ENCODE measurements at places on chromosomes 2 and 18. TPM values are rescaled to one million over a fixed set of nuclear protein-coding genes. Genes with fewer than 3 reads are reported as not detected.

The ZSCAN30 gene
- 46.7 TPM for total RNA-seq

The NR4A2 gene
- total RNA-seq: 25.3 TPM

GRCh38 chr18:21980744-21981143, 188.6 kb upstream of the GATA6 start:
- DNase-seq: no peak
- H3K4me3 ChIP-seq: no peak overlapping the region
- H3K36me3 ChIP-seq: no peaks in the 10 kb centered on the region
- no peaks in the 10 kb centered on the region for H3K4me1 ChIP-seq
- no peaks in the 10 kb centered on the region for H3K27me3 ChIP-seq

- H3K4me1 ChIP-seq: no peaks in the 10 kb centered on the region
- DNase-seq: no peak
- H3K36me3 ChIP-seq: no peaks in the 10 kb centered on the region
- H3K4me3 ChIP-seq: no peak overlapping the region
- no peaks in the 10 kb centered on the region for H3K27me3 ChIP-seq
Observed at GRCh38 chr2:6368281-6368680, 497.4 kb downstream of the CMPK2 start.

DNA sequence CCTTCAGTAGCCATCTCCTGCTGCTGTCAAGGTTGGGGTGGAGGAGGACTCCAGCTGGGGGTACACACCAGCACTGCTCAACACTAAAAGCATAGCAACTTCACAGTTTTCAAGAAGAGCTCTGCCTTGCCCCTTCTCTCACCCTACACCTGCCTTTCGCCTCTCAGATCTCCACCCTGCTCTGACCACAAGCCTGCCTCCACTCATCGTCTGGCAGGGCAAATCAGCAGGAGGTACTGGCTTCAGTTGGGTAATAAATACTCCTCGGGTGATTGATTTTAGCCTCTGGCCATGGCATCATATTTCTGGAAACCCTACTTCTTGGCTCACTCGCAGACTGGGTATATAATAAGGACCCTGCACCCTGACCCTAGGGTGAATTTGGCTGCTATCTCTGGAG, 3.1 kb upstream of the PRKAG3 start:
- no peak overlapping the region for H3K4me3 ChIP-seq
- H3K27ac ChIP-seq: no peak overlapping the region
- peaks cover 11% of the 10 kb centered on the region for H3K4me1 ChIP-seq
- no peaks in the 10 kb centered on the region for H3K27me3 ChIP-seq

GRCh38 chr18:11494107-11494506, 115.3 kb upstream of the SLC35G4 start:
- DNase-seq: no peak
- H3K27ac ChIP-seq: no peak overlapping the region
- H3K4me1 ChIP-seq: peaks cover 8% of the 10 kb centered on the region
- no peak overlapping the region for H3K4me3 ChIP-seq
- H3K27me3 ChIP-seq: no peaks in the 10 kb centered on the region

- H3K27me3 ChIP-seq: no peaks in the 10 kb centered on the region
- DNase-seq: no peak
Observed at GRCh38 chr18:59721211-59721610, 24.0 kb upstream of the CCBE1 start.
